Stimulated activated CD4-positive, alpha-beta T cell treated with anti-CD3 and anti-CD28 coated beads, Interleukin-1b, Interleukin-23, amount 100 ng/mL, for 1 hour (primary cell): ENCODE measurements at places on chromosomes 1 and 21.

GRCh38 chr1:49048188-49048587 lies 271.5 kb upstream of the BEND5 start:
- DNase-seq, result no peak

- DNase-seq, result no peak
These were observed 196.3 kb downstream of the SETD4 start for GRCh38 chr21:35864039-35864438.

GRCh38 chr1:236853921-236854604 lies 59.0 kb downstream of the MTR start:
- DNase-seq, result no peak

DNA sequence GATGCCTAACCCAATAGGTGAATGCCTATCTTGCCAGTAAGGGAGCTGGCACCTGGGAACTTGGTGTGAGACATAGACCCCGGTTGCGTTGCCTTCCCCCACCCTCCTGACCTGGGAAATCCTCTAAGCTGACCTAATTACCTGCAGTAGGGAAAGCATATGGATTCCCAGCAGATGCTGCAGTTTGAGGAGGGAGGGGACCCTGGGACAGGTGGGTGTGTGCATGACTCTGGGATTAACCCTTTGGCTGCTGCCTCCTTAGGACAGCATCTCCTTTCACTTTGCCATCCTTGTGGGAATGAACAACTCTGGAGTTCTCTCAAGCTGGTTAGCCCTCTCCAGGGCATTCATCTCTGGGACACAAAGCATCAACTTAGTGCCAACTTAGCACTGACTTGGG lies 16.4 kb upstream of the NFASC start:
- no peak for DNase-seq

- no peak for DNase-seq
These were observed 99.1 kb downstream of the PTGER3 start for GRCh38 chr1:70948396-70949017.

- no peak for DNase-seq
These were observed 69.9 kb upstream of the ADAMTS5 start for GRCh38 chr21:27036736-27037301.

DNA sequence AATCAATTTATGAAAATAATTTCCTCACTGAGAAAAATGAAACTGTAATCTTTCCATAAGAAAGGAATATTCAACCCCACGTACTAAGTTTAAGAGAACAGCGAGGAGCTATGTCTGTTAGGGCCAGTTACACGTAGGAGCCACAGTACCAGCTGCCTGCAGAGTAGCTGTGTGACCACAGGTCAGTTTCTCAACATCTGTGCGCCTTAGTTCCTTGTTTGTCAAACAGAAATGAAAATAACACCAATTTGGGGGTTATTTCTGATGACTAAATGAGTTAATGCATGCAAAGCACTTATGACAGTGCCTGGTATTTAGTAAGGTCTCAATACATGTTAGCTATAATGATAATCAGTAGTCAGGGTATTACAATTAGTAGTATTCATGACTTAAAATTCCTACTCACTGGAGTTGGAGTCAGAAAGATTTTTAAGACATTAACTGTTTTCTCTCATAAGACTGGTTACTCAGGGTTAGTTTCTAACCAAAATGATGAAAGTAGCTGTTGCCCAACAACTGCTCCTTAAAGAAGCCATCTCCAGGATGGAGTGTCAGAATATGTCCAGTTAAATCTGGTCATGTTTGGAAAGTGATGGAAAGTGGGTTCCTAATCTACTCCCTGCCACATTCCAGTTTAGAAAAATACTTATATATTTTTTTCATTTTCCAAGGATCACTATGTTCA lies 85.8 kb upstream of the ZNF648 start:
- no peak for DNase-seq

GRCh38 chr1:44698138-44698537 lies 23.6 kb downstream of the ARMH1 start:
- DNase-seq, result no peak

DNA sequence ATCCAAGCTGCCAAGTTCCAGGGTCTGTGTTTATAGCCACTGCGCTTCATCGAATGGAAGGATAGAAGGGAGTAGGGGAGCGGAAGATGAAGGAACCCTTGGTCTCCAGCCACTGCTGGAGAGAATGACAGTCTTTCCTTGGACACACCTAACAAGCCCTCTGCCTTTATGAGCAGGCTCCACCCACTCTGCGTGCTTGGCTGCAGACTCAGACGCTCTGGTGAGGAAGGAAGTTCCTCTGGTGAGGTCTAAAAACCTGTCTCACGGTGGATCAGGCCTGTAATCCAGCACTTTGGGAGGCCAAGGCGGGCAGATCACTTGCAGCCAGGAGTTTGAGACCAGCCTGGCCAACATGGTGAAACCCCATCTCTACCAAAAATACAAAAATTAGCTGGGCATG lies 55.4 kb downstream of the MATN1 start:
- no peak for DNase-seq

DNA sequence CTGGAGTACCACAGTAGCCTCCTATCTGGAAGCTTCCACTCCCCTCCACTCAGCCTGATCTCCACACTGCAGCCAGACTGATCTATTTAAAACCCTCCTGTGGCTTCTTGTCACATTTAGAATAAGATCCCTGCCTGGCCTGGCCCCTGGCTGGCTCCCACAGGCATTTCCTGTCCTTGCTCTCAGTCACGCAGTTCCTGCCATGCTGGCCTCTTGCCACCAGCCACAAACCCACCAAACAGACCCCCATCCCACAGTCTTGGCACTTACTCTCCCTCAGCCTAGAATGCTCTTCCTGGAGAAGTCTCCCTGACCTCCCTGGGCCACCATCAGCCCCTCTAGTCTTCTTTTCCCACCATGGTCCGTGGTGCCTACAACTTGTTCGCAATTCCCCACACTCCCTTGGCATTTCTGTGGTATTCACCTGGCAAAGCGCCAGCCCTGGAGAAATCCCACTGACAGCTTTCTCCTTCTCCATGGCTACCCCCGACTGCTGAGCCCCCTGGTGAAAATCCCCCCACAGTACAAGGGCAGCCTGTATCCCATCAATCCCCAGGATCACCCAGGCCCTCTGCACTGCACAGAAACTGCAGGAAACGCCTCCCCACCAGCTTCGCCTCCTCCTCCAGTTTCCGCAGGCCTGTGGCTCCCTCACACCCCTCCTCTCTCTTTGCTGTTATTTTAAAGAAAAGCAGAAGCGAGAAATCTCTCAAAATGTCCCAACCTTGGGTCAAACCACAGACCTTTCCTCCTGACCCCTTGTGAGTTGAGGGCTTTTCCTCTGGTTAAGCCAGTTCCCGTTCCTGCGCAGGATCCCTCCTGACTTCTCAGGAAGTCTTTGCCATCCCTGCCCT lies 94.5 kb downstream of the SYT2 start:
- DNase-seq, result no peak

DNA sequence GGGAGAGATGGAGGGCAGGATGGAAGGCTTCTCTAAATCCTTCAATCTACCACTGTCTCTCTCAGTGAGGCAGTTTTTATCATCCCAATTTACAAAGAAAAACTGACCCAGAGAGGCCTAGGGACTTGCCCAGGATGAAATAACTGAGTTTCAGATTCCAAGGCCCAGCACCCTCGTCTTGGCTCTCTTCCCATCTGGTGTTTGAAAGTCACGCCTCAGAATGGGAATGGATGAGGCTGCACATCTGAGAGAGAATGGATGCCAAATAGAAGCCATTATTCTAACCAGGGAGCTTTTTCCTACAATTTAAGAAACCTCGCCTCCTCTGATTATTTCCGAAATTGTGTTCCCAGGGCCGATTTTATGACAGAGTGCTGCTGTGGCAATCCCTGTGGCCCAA lies 10.6 kb upstream of the KCNN3 start:
- DNase-seq, result no peak

DNA sequence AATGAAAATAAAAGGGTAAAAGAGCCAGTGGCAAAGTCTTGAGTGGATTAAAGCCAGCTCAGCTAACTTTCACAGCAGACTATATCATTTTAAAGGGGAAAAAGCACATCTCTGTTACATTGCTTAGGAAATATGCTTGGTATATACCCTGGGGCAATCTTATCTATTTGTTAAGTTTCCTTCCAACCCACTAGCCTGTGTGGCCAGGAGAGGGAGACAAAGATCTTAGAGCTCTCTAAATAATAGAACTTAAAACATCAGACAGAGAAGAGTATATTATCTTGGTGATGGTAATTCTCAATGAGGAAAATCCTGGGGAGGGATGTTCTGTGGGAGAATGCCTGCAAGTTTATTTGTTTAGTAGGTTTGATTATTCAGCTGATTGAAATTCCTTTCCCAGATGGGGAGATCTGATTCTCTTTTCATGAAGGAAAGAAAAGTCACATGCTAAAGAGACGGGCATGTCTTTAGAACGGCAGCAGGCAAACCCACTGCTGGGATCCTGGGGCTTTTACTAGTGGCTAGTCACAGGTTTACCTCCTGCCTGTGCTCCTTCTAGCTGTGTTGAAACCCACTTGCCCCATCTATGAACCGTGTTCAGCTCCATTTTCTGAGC lies 3.6 kb downstream of the KCNE2 start:
- DNase-seq, result no peak

GRCh38 chr1:40951943-40952743 lies 27.4 kb upstream of the CTPS1 start:
- DNase-seq, result peak; percentile 3

DNA sequence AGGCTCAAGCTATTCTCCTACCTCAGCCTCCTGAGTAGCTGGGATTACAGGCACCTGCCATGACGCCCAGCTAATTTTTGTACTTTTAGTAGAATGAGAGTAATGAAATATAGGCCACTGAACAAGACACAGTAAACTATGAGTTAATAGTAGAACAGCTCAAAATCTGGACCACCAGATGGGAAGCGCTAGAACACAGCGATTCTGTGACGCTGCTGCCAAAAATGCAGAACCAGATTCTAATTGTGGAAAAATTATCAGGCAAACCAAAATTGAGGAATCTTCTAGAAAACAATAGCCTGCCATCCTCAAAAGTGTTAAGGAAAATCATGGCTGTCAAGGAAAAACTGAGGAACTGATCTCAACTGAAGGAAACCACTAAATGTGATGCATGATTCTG lies 111.4 kb upstream of the TIAM1 start:
- no peak for DNase-seq

DNA sequence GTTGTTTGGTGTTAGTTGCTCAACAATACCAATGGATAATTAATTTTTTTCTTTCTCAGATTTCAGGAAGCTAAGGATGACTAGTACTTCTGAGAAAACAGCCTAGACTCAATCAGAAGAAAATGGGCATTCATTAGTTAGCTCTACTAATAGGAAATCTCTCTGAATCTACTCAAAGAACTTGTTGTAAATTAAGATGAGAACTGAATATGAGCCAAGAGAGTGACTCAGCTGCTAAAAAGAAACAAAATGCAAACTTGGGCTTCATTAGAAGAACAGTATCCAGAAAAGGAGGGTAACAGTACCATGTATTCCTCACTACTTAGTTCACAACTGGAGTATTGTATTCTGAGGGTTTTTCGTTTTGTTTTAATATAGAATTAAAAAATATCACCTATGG lies 12.5 kb downstream of the FOXJ3 start:
- DNase-seq, result no peak

DNA sequence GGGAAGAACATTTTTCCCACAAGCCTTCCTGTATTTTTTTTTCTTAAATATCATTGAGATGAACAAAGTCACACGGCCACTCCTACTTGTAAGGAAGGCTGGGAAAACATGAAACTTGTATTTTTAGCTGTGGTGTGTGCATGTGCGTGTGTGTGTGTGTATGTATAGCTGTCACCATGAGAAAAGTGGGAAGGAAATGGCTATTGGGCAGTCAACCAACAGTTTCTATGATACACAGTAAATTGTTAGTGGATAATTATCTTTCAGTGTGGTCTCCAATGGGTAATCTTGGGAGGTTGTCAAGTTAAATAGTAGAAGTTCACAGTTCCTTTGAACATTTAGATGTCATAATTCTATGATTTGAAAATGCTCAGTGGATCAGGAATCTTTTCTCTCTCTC lies 132.7 kb upstream of the USP24 start:
- DNase-seq, result no peak

GRCh38 chr1:155976062-155976912 lies 2.1 kb downstream of the ARHGEF2 start:
- peak; percentile 41 for DNase-seq

GRCh38 chr1:160553778-160554177 lies 25.5 kb downstream of the CD84 start:
- DNase-seq, result no peak

DNA sequence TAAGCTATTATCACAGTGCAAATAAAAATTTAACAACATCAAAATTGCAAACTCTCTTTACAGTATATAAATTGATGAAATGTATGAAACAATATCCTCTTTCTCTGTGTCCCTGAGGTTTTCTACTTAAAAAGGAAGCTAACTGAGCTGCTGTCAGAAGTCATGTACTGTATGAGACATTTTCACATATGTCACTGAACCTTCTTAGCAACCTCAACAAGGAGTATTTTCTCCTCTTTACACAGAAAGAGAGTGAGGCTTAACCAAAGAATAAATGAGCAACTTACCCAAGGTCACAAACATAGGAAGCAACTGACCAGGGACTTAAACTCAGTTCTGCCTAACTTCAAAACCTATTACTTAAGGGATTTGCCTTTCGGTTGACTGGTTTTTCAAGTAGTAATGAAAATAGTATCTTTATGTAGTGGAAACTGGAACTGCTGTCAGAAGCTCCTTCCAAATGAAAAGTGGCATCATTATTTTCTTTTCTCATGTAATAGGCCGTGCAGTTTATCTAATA lies 288.9 kb downstream of the LRRIQ3 start:
- no peak for DNase-seq

DNA sequence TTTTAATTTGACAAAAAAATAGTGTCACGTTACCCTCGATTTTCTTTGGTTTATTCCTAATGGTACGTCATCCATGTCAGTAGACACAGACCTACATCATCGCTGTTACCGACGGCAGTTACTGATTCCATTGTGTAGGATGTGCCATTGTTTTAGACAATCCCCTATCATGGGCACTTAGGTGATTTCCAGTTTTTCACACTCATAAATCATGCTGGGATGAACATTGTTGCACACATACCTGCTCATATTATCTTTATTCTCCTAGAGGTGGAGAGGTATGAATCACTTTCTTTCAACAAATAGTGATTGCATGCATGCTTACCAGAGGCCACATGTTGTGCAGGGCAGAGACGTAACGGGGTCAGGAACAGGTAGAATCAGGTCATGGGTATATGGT lies 79.7 kb upstream of the EFHD2 start:
- no peak for DNase-seq

GRCh38 chr1:25051906-25052305 lies 121.8 kb upstream of the RUNX3 start:
- no peak for DNase-seq

GRCh38 chr1:95437011-95437410 lies 203.0 kb downstream of the RWDD3 start:
- no peak for DNase-seq

DNA sequence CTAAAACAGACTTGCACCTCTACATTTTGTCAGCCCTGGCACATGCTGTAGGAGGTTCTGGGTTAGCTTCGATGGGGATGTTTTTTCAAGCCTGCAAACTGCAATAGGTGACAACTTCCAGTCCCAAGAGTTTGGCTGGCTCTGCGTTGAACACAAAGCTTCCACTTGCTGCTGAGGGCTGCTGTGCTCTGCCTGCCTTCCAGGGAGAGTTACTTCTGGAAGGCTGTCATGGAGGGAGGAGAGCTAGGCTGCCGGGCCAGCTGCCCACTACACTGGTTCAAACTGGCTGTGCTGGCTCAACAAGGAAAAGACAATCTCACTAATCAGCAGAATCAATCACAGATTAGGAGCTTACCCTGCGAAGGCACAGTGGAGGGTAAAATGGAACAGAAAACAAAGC lies 46.7 kb upstream of the PPP2R5A start:
- DNase-seq, result no peak
